ENCODE measurements at places on chromosomes 3 and 15.

DNA sequence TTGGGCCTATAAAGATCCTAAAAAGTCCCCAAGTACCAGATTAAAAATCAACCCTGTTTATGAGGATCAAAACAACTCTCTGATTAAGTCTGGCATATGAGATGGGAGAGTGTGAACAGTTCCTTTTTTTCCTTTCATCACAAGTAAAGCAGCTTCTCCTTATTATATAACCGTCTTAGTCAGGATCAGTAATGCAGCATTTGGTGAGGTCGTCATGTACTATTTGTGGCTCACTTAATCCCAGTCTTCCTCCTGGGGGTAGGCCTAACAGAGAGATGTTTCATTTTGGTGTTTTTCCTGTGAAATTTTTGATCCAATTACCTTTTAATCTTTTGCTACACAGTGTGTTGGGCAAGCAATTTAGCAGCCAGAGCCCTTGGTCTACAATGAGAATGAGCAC, 333.1 kb upstream of the KCNMB2 start:
- no peak for DNase-seq

- no peak for DNase-seq
These were observed 159.2 kb downstream of the MEGF11 start for GRCh38 chr15:66094331-66094730.

GRCh38 chr3:8164145-8164544, 337.5 kb upstream of the LMCD1 start:
- no peak for DNase-seq

- no peak for DNase-seq
These were observed 1035.9 kb downstream of the PLOD2 start for GRCh38 chr3:145124900-145125678.

DNA sequence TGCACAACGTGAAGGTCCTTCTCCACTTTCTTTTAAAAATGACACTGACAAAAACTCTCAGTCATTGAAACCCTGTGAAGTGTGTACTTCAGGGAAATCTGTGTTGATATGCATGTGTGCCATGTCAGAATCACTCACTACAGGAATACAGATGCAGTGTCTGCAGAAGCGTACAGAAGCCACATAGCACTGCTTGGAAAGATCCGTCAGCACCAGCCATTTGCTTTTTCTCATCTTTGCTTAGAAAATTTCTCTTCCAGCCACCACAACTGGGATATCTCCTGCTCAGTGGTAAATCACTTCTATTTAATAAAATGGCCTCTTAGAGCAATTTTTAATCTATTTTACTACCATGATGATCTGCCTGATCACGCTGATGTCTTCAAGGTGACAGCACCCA, 91.3 kb upstream of the ARHGEF26 start:
- no peak for DNase-seq

DNA sequence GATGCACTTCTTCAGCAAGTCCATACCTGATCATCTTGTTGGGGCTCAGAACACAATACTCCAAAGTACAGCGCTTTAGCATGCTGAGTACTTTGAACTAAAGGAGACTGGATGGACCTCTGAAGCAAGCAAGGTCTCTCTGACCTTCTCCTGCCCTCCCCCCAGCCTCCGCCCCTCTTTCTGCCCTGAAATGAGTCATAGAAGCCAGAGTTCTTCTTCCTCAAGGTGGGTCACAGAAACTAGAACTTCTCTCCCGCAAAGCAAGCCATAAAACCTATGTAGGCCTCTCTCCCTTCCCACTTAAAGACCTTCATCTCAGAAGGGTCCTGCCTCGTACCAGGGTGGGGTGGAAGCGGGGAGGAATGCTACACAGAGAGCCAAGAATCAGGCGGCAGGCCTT, 230.5 kb upstream of the PROK2 start:
- no peak for DNase-seq

- no peak for DNase-seq
These were observed 554.4 kb downstream of the IGSF11 start for GRCh38 chr3:118480101-118480860.

- DNase-seq = no peak
These were observed 21.2 kb downstream of the ITPR1 start for GRCh38 chr3:4514321-4514720.

- DNase-seq = no peak
These were observed 144.7 kb upstream of the FRMD4B start for GRCh38 chr3:69530554-69530953.

GRCh38 chr3:99969136-99969535, 145.2 kb downstream of the FILIP1L start:
- no peak for DNase-seq

- DNase-seq = no peak
These were observed 65.4 kb downstream of the SIDT1 start for GRCh38 chr3:113597596-113598354.

DNA sequence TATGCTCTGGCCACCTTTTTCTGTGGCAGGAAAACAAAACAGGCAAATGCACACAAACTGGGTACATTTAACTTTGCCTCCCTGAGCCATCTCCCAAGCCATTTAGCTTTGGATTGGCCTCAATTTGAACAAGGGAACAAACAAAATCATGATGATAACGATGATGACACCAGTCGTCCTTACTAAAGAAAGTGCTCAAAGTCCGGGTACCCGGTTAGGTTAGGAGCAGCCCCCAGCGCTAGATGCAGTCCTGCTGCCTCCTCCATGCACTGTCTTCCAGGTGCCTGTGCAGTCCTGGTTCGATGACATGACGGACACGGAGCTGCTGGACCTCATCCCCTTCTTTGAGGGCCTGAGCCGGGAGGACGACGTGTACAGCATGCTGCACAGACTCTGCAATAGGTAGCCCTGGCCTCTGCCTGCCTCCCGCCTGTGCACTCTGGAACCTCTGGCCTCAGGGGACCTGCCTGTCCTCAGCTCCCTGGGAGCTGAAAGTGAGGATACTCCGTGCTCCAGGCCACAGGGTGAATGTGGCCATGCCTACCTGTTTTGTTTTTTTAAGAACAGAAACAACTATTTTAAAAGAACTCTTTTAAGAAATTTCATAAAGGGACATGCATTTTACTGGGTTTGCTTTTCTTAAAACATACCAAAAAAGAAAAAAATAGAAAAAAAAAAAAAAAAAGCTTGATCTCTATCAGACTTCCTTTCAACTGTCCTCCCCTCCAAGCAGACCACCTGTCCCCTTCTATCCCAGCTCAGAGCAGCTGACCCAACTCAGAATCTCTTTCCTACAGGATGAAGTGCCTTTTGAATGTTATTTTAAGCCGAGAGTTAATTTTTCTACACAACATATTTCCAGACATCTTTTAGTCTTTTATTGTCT, 9.9 kb upstream of the VILL start:
- no peak for DNase-seq

DNA sequence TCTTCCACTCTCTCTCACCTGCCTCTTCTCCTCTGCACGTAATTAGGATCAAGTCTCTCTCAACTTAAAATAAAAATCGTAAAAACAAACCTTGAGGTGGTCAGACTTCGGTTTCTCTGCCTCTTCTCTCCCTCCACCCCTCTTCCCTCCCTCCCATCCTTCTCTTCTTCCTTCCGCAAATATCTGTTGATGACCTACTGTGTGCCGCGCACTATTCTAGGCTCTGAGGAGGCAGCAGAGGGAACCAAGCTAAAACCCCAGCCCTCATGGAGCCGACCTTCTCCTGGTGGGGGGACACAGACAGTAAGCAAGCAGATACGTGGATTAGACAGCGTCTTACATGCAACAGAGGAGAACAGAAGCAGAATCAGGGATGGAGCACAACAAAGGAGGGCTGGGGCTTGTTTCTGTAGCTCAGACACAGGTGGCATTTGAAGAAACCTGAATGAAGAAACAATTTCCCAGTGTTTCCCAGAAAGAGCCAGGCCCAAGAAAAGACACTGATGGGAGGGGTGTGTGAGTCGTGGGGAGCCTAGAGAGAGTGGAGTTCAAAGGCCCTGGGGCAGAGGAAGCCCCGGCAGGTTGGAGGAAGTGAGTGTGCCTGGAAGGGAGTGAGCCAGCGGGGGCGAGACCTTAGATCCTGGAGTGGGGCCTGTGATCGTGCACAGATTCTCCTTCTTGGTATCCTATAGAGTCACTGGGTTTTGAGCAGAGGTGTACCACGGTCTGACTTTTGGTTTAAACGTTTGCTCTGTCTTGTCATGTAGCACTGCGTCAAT, 80.5 kb downstream of the TOP2B start:
- DNase-seq = no peak

DNA sequence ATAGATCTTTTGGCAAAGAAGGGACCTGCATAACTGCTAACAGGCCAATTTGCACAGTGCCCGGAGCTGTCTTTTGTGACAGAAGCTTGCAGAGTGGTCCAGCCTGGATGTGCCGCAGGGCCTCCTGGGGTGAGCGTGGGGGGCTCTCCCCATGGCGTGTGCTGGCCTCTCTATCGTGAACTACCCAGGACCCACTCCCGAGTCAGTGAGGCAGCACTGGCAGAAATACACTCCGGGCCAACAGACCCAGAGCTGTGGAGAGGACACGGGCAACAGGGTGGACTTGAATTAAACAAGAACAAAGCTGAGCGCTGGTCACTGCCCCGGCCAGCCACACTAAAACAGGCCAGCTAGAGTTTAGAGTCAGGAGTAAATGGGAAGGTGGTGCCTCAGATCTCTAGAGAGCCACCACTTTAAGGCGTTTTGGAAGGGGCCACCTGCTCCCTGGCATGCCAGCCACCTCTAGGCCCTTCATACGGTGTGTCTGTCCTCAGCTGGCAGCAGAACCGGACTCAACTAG, 152.1 kb downstream of the KLF13 start:
- DNase-seq = no peak

GRCh38 chr3:71370467-71370866, 213.1 kb downstream of the FOXP1 start:
- no peak for DNase-seq

- no peak for DNase-seq
These were observed 5.4 kb upstream of the ABHD17C start for GRCh38 chr15:80689716-80690115.

GRCh38 chr3:38655708-38656300, 6.3 kb upstream of the SCN5A start:
- no peak for DNase-seq

- DNase-seq = no peak
These were observed 80.9 kb upstream of the SOX2 start for GRCh38 chr3:181630853-181631252.

DNA sequence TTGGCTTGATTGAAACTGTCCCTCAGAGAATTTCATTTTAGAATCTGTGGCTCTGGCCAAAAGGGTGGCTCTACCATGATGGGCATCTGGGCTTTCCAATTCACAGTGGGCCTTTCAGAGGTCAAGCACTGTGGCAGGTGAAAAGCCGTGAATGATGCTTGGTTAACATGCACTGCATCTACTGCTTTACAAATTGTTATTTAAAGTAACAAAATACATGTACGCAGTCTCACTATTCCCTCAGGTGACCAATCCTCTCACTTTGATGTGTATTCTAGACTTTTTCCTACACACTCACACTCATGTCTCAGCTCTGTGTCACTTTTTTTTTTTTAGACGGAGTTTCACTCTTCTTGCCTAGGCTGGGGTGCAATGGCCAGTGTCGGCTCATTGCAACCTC, 70.5 kb downstream of the MGLL start:
- DNase-seq = no peak

DNA sequence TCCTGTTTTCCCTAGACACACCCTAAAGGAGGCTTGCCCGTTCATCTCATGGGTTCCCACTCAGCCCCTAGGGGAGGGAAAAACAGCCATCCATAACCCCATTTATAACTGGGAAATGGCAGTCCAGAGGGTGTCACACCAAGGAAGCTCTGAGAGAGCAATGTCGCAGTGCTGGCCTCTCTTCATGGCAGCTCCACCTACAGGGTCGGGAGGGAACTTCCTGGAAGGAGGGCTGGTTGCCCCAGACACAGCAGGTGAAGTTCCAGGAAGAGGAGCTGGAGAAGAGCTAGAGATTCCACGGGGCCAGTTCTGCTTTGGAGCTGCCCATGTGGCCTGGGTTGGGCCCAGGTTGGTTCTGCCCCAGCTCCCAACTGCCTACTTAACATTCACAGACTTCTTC, 22.3 kb upstream of the LINGO1 start:
- no peak for DNase-seq

DNA sequence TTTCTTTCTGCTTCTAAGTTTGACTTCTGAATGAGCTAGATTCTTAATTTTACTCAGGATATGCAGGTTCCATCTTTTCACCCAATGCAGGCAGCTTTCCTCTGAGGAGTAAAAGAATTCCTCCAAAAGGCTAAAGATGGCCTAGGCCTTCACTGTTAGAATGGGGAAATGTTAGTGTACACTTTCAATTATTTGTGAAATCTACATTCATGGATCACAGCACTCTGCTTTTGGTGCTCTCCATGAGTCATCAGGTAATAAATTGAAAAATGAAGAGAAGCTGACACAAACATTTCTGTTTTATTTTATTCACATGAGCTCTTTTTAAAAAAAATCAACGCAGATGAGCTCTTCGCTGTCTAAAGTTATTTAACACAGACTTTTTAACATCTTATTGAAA, 502.5 kb upstream of the GOLIM4 start:
- DNase-seq = no peak

DNA sequence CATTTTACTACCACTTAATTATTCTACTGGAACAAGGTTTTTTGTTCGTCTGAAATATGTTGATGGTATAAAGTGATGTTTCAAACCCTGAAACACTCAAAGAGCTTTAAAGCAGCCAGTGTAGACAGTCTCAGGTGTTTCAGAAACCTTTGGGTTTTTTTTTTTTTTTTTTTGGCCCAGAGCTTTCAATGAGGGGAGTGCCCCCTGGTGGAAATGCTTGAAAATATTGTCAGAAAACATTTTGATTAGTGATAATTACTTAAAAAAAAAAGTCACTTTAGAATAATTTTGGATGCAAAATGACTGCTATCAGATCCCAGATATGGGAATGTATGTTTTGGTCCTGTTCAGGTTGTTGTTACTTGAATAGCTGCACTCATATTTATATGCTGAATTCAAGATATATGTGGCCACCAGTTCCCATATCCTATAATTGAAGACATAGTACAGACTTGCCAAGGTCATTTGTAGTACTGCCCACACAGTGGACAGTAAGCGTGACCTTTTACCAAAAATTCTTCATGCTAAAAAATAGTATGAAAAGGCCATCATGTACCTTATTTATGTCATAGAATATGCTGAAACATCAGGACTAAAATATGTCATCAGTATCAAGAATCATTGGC, 35.9 kb downstream of the SATB1 start:
- DNase-seq = no peak

DNA sequence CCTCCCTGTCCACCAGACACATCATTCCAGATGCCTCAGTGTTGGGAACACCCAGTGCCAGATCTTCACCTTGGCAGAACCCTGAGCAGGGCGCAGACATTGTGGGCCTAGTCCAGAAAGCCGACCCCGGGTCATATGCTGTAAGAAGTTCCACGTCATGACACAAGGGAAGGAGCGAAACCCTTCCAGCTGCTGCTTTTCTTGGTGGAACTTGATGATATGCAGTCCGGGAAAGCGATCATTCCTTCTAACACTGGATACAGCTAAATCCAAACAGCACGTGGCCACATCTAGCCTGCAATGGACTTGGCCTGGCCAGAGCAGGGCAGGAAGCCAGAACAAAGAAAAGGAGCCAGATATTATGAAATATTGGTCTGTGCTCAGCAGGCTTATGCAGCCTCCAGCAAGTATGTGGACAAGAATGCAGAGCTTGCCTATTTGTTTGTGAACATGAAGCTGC, 22.0 kb downstream of the GASK1A start:
- DNase-seq = no peak

- DNase-seq = no peak
These were observed 129.2 kb upstream of the IL12A start for GRCh38 chr3:159859424-159859823.

Data from stimulated activated CD4-positive, alpha-beta T cell treated with anti-CD3 and anti-CD28 coated beads, Interleukin-4, amount 100 ng/mL, for 4 hours (primary cell).